ENCODE measurements at places on chromosomes 7 and 10.
A peak's percentile ranks its signal among the peaks of the same experiment; 100 is the strongest.

GRCh38 chr7:158284121-158284520, 303.5 kb downstream of the PTPRN2 start:
- no peak for DNase-seq

GRCh38 chr10:61621605-61622051, 41.1 kb upstream of the CABCOCO1 start:
- DNase-seq: peak; percentile 43

- peak; percentile 69 for DNase-seq
These were observed 126.2 kb downstream of the PRPF18 start for GRCh38 chr10:13712837-13713581.

DNA sequence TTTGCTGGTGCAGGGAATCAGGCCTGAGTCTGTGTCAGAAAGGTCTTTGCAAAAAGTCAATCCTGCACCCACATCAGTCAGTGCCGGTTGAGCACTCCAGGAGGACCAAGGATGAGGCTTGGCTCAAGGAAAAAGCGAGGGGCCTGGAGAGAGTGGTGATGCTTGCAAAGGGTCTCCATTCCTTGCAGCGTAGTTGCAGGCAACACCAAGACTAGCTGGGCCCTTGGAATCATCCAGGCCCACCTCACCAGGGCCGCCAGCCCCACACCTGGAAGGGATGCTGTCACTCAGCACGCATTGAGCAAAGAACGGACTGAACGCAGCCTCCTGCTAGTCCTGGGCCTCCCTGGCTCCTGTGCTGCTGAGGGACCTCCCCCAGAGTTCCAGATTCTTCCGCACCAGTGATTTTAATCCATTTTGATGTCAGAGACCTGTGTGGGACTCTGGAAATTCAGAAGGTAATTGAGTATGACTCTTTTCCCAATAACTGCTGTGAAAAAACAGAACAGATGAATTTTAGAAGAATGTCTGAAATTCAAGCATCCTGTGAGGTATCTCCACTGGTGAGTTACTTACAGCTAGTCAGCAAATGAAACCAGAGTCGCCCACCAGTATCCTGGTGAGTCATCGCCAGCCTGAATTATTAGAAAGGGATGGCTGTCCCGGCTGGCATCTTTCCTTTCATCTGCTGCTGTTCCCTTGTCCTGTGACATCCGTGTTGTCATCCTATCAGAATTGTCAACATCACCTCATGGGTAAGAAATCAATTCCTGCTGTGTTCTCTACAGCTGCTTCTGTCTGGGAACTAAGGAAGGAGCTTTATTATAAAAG, 150.8 kb upstream of the NPS start:
- peak; percentile 29 for DNase-seq

DNA sequence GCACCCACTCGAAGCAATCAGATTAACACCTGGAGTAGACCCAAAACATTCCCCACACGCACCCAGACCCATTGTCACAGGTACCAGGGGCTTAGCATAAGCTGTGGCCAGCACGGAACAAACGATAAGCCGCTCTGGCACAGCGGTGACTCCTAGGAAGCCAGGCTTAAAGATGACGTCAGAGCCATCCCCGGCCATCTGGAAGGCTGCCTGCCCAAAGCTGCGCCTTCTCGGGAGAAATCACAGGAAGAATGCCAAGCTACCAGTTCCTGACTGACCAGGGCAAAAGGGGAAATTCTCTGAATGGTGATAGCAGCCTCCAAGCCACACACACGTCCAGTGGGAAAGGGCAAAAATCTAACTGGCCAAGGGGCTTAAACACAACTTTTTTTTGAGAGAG, 13.0 kb upstream of the WIPI2 start:
- no peak for DNase-seq

DNA sequence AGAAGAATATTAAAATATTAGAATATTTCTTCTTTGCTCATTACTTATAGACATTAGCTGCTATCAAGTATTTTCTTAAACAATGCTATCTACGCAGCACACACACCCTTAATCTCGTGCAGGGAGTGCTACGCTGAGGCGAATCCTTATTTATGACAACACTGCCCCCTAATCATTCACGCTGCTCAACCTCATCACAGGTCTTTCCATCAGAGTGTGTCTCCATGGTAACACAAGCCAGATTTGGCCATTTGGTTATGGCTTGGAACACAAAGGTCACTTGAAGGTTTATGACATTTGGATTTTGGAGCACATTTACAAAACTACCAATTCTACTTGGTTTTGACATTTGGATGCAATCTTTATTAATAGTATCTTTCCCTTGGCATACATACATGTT, 45.4 kb upstream of the MYO3A start:
- DNase-seq: no peak

DNA sequence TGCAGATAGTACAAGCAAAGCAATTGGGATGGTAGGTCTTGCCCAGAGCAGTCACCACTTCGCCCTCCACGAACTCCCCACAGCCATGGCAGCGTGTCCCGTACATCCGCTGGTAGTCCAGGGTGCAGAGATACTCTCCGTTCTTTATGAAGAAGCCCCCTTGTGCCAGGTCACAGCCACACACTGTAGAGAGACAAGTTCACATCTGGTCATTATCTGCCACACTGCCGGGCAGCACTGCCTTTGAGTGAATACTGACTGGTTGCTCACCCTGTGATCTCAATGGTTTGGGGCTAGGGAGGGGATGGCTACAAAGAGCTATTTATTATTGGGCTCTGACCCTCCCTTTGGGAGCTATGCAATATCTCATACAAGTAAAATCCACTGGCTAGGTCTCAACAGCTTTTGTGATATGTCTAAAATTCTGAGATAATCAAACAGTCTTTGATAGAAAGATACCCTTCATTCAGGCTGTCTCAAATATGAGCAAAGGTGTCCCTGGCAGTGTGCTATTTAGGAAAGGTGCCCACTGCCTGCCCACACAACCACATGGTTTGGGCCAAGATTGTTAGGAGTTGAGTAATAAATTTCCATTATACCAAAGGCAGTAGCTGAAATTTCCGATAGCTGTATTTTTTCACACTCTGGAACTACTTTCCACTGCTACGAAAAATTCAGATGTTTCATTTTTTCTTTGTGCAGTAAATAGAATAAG, 82.5 kb downstream of the ABLIM1 start:
- DNase-seq: no peak

DNA sequence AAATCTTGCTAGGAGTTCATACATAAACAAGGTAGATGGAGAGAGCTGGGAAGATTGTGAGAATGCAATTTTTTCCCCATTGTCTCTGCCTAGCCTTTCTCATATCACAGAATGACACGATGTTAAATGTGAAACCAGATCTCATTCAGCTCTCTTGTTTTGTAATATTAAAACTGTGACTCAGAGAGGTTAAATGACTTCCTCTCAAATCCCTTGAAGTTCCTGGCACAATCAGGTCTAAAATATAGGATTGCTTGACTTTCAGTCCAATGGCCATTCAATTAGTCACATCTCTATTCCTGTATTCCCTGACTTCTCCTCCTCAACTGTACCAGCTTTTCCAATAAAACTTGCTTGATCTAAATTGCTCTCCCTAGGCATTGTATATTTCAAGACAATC, 3.1 kb downstream of the ANKRD22 start:
- peak; percentile 56 for DNase-seq

GRCh38 chr10:76405922-76406321, 974.5 kb downstream of the LRMDA start:
- no peak for DNase-seq

DNA sequence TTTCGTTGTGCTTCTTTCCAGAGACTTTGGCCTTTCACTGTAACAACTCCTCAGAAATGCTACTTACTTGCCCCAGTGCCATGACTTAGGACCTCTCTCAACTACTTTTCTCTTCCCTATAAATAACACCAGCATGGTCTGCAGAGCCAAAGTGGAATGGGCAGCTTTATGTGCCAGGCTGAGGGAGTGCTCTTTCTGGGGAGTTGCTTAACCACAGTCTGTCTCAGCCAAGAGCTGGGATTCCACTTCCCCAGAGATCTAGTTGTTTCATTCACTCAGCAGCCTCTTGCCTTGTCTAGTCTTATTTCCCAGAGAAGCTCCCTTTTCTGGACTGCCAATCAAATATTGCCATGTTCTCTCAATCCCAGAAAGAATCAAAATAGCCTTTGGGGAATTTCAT, 912.2 kb downstream of the GRID1 start:
- DNase-seq: no peak

DNA sequence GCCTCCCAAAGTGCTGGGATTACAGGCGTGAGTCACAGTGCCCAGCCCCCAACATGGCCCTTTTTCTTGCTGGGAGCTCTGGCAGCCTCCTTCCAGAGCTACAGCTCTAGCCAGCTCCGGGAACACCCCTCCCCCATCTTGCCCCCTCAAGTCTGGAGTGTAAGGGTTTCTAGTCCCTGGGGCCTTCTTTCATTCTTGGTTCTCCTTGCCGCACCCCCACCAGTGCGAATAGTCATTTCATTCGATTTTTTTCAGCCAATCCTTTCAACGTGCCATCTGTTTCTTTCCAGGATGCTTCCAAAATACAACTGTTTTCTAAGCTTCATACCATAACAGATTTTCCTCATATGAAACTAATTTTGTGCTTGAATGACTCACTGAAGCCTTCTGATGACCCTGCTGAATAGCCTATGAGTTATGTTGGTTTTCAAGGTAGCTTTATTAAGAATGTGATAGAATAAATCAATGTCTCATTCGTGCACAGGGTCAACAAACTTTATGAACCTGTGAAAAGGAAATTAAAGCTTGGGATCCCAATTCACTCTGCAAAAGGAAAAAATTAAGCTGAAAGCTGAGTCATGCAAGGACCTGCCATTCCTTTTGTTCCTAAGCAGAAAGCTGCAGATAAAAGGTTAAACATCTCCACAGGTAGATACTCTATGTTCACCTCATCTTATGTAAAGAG, 38.6 kb downstream of the CDC14C start:
- DNase-seq: no peak

DNA sequence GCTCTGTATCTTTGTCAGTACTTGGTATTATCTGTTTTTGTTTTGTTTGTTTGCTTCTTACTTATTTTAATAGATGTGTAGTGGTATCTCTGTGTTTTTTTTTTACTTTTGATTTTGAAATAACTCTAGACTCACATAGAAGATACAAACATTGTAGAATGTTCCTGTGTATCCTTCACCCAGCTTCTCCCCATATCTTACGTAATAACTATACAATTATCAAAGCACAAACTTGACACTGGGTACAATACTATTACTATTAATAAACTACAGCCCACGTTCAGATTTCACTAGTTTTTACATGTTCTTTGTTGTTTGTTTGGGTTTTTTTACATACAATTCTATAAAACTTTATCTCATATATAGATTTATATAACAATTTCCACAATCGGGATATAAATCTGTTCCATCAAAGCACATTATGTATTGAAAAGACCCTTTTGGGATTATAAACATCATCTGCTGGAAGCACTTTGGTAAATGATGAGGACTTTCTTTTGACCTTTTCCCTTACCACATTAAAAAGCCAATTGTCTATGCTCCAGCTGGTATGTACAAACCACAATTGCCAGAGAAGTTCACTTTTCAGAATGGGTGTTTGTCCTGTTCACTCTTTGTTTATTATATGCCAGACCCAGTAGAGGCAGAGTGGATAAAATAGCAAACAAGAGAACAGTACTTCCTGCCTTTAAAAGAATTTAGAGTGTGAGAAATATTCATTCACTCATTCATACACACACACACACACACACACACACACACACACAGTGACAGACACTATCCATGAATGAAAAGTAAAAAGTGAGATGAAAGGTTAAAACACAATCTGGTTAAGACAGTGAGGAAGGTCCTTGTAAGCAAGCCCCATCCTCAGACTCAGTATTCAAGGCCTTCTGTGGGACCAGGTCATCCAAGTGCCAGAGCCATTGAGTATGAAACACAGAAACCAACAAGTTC, 113.0 kb downstream of the SGMS1 start:
- DNase-seq: peak; percentile 65

DNA sequence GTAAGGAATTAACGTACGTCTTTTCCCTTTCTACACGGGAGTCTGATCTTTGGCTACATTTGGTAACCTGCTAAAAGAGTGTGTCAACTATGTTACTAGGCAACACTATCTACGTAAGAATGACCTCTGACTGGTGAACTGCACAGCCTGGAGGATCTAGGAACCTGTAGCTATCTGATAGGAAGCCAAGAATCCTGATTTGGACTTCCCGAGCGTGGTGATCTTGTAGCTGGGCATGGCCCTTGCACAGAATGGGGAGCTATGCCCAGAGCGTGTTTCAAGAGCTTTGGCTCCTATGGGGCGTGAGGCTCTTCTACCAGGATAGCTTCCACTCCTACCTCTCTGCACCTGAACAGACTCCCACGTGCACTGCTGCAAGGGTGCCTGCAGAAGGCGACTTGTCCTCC, 157.5 kb downstream of the TAX1BP1 start:
- DNase-seq: no peak

- no peak for DNase-seq
These were observed 90.0 kb downstream of the CCDC71L start for GRCh38 chr7:106570948-106571418.

GRCh38 chr7:42210333-42210732, 26.7 kb downstream of the GLI3 start:
- no peak for DNase-seq

DNA sequence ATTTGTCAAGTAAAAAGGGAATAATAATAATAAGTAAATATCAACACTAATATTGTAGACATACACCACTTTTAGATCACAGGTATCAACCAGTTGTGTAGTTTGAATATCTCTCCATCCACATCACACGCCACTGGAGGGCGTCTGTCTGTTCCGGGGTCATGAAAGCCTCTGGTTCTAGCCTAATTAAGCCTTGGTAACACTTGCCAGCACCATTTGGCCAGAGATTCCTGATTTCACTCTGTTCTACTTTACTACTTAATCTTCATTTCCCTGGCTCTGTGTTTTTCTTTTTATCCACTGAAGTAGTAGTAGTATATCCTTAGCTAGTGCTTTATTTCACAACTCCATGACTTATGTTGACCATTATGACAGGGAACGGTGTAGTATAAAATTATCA, 285.6 kb upstream of the POM121L12 start:
- no peak for DNase-seq

DNA sequence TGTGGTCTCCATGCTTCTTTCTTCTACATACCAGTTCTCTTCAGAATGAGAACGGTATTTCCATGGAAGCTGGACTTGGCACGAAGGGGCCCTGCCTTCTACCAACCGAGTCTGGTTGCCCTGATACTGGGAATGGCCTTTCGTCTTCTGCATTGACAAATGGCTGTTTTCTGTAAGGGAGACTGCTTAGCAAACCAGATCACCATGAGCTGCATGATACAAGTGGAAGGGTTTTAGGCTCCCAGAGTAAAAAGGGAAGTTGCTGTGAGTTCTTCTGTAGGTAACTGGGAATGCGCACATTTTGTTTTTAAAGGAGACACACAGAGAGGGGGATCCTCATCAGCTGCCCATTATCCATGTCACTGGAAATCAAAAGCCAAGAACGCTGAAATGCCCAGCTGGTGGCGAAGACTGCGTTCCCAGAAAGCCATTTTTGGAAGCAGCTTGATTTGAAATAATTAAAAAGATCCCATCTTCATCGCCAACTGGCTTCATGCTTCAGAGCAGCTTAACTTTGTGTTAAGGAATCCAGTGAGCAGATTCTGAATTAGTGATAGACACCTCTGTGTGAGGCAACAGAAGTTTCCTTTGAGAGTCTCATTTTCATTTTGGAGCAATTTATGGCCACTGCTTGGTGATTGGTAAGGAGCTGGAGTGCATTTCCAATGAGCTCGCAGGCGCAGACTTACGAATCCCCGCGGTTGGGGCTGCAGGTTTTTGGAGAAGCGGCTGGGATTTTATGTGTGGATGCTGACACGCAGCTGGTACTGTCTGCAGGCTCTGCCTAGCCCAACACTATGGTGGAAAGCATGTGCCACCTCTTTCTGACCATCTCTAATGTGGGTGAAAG, 672.7 kb upstream of the FOXK1 start:
- no peak for DNase-seq

- DNase-seq: no peak
These were observed 6.0 kb downstream of the IL15RA start for GRCh38 chr10:5971315-5971832.

GRCh38 chr7:3250725-3251124, 50.3 kb upstream of the SDK1 start:
- DNase-seq: peak; percentile 53

Data from SW480 (cell line).